ENCODE measurements at places on chromosomes 1 and 21.

- DNase-seq = no peak
Observed at GRCh38 chr1:100423832-100424337, 71.6 kb downstream of the CDC14A start.

- peak; percentile 80 for DNase-seq
Observed at GRCh38 chr1:188669728-188670382, 1807.8 kb downstream of the BRINP3 start.

DNA sequence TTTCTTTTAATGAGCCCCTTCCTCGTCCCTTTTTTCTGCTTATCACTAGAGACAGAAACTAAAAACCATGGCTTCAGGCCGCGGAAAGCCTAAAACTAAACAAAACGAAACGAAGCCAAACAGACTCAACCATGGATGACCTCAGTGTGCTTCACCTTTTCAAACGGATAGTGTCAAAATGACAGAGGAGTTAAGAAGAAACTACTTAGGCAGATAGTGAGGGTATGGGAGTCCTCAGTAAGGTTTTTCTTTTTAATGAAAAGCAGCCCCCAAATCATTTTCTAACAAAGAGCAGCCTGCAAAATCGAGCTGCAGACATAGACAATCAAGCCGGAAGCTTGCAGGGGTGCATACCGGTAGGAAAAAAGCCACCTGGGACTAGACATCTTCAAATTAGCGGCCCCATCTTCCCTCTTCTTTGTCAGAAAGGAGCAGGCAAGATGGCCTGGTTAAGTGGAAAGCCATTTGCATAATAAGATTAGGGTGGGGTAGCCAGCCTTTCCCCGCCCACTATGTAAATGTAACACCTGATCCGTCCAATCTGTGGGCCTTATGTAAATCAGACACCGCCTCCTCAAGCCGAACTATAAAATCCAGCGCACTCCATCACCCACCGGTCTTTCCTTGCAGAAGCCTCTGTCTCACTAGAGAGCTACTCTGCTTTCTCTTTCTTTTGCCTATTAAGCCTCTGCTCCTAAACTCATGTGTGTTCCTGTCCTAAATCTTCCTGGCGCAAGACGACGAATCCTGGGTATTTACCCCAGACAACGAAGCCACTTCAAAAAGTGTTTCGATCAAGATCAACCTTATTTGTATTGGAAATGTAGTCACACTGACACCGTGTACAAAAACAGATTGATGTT lies 6.2 kb upstream of the ERO1B start:
- DNase-seq = no peak

- DNase-seq = no peak
Observed at GRCh38 chr1:1004780-1005697, 5.1 kb upstream of the HES4 start.

DNA sequence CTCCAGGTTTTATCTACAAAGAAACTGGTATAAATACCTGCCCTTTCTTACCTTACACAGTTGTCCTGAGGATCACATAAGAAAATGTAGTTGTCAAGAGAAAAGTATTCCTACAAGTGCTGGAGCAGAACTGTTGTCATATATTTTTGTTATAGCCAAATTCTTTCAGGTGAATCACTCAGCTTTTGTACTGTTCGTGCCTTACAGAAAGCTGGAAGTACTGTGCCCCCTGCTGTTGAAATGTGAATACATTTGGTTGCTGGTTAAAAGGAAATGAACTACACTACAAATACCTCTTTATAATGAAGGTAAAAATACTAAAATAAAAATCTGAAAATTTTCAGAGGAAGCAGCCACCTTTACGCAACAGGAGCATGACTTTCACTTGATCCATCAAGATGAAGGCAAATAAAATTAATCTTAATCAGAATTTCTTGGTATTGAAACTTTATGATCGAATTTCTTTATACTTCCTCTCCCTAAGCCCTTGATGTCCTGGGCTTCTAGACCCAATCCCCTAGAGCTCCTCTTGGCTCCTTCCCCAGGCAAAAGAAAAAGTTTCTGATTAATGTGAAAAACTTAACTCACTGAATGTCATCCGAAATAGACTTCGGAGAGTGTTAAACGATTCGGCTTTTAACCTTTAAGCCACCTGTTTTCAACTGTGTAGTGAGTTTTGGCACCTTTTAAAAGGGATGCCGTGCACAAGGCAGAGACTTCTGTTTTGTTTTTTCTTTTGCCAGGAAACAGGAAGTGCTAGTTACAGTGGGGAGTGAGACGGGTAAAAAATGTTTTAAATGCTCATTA lies 12.5 kb downstream of the CHML start:
- DNase-seq = peak; percentile 16

All from NCI-H1105 treated with DMSO at 0.1 percent for 48 hours (cell line).